CD8-positive, alpha-beta memory T cell (primary cell): ENCODE measurements at places on chromosomes 1 and 21. TPM values are rescaled to one million over a fixed set of nuclear protein-coding genes. Genes with fewer than 3 reads are reported as not detected.

Gene TCHH
- 0.09 TPM for total RNA-seq

DNA sequence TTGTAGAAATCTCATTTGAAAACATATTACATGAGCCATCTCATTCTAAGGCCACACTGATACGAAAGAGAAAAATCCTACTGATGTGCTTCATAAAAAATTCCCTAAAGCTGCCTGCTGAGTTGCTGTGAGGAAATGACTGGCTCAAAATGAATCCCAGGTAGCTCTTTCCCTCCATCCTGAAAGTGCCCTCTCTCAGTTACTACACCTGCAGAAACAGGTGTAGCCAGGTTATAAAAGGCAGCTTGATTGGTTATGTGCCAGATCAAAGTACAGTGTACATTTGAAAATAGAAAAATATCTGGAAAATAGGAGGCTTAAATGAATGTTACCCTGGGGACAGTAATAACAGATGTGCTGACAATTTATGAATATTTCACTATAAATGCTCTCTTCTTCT lies 833.4 kb upstream of the ADGRL4 start:
- no peak for DNase-seq
- H3K4me3 ChIP-seq = no peak overlapping the region

DNA sequence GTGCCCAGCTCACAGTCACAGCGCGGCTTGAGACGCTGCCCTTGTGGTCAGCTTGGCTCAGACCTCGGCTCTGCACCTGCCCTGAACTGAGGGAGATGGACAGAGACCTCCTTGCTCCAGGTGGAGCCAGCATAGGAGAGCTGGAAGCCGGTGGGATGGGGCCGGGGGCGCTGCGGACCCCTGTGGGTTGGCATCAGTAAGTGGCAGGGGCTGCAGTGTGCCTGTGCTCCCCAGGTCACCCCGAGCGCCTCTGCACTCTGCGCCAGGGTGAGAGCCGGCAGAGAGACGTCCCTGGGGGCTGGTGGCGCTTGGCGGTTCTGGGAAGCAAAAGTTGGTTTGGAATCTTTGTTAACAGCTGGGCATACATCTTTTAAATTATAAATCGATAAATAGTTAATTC lies 105.6 kb upstream of the TTC34 start:
- no peaks in the 10 kb centered on the region for H3K36me3 ChIP-seq
- H3K4me3 ChIP-seq = no peak overlapping the region
- H3K27me3 ChIP-seq = no peaks in the 10 kb centered on the region
- H3K4me1 ChIP-seq = no peaks in the 10 kb centered on the region
- H3K27ac ChIP-seq = no peak overlapping the region
- no peak for DNase-seq

Gene ALDH4A1
- 9.3 TPM for total RNA-seq

Gene PLA2G2A
- total RNA-seq = not detected

DNA sequence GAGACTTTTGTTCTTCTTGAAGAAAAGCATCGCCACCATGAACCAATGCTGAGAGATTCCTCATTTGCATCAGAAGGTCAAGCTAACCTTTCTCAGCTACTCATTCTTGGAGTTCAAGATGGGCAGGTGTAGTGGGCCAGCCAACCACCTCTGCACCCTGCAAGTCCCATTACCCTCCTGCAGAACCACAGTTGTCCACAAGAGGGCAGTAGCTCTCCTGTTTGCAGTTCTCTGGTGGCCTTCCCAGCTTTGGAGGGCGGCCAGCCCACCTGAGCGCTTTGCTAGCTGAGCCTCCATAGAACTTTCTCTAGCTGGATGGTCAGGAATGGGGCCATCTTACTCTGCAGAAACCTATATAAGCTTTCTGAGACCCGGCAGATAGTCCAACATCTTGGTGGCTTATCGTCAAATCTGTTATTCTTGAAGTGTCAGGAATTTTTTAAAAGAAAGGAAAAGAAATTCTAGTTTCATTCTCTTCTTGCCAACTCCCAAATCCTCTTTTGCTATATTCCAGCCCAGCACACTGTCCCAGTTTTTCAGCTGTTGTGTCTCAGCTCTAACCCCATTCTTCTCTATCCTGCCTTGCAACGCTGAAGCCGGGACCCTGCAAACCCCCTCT lies 11.0 kb upstream of the LMX1A start:
- H3K4me3 ChIP-seq = no peak overlapping the region
- H3K27me3 ChIP-seq = peaks cover 3% of the 10 kb centered on the region
- H3K27ac ChIP-seq = no peak overlapping the region
- peak; percentile 81 for DNase-seq
- no peaks in the 10 kb centered on the region for H3K36me3 ChIP-seq

DNA sequence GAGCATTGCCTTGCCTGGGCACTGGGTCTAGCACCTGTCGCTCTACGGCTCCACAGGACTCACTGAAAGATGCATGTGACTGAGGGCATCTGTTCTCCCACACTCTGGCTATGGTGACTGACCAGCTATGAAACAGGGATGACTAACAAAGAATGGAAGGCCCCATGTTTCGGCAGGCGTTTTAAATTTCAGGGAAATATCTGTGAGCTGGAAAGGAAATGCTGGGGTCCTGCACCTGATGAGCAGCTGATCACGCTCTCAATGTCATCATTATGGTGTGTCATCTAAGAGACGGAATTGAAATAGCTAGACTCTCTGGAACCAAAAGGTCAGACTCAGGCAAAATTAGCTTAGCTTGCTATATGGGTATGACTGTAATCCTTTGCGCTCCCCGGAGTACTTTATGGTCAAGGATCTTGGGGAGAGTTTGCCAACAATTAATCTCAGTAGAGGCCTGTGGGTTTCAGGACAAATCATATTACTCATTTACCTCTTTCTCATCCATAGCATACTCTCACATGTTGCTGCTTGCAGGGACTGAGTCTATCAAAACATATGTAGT lies 24.5 kb upstream of the PALMD start:
- H3K4me1 ChIP-seq = no peaks in the 10 kb centered on the region
- DNase-seq = no peak
- no peak overlapping the region for H3K27ac ChIP-seq
- H3K36me3 ChIP-seq = no peaks in the 10 kb centered on the region
- H3K4me3 ChIP-seq = no peak overlapping the region

Gene LYPD8
- not detected for total RNA-seq

DNA sequence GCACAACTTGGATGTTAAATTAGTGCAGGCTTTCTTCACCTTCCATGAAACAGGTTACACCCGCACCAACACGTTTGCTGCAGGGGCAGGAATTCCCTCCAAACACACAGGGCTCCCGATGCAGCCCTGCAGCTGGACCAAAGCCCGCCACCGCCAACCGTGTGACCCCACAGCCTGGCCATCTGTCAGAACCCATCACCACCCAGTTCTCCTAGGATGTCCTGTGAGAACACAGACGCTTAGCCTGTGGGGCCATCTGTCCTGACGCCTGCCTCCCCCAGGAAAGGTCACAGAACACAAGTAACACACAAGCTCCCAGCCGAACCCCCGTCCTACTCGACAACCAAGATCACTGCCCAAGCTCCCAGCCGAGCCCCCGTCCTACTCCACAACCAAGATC lies 108.1 kb downstream of the NPHP4 start:
- H3K36me3 ChIP-seq = no peaks in the 10 kb centered on the region
- H3K4me3 ChIP-seq = no peak overlapping the region
- H3K27ac ChIP-seq = no peak overlapping the region
- no peaks in the 10 kb centered on the region for H3K4me1 ChIP-seq
- H3K27me3 ChIP-seq = no peaks in the 10 kb centered on the region

- peak overlapping the region; percentile 81 for H3K4me3 ChIP-seq
- H3K36me3 ChIP-seq = no peaks in the 10 kb centered on the region
- no peak for DNase-seq
- peak overlapping the region; percentile 93 for H3K27ac ChIP-seq
- H3K4me1 ChIP-seq = peaks cover 20% of the 10 kb centered on the region
- no peaks in the 10 kb centered on the region for H3K27me3 ChIP-seq
Measured at GRCh38 chr1:184753608-184754475, 816 bp downstream of the EDEM3 start.

Gene F11R
- 11.6 TPM for total RNA-seq

DNA sequence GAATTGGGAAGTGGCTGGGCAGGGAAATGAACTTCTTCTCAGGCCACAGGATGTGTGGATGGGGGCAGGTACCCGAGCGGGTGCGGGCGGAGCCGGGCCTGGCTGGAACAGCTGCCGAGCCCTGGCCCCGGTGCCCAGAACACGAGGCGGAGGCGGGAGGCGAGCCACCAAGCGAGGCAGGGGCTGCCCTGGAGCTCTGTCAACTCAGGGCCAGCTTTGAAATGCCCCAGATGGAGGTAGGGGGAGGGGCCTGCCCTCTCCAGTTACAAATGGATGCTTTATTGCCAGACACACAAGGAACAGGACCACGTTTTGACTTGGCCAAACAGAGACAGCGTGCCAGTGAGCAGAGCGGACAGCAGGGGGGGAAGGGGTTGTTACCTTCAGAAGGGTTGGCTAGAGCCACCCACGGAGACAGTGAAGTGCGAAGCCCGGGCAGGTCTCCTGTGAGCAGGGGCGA lies 240.4 kb downstream of the SDCCAG8 start:
- H3K4me1 ChIP-seq = no peaks in the 10 kb centered on the region
- no peaks in the 10 kb centered on the region for H3K27me3 ChIP-seq
- H3K27ac ChIP-seq = no peak overlapping the region
- no peak for DNase-seq
- no peak overlapping the region for H3K4me3 ChIP-seq

GRCh38 chr1:54559111-54559548 lies 11.1 kb downstream of the ACOT11 start:
- no peak overlapping the region for H3K27ac ChIP-seq
- no peak for DNase-seq
- H3K27me3 ChIP-seq = no peaks in the 10 kb centered on the region
- no peak overlapping the region for H3K4me3 ChIP-seq
- no peaks in the 10 kb centered on the region for H3K36me3 ChIP-seq

- no peaks in the 10 kb centered on the region for H3K27me3 ChIP-seq
- DNase-seq = no peak
- H3K27ac ChIP-seq = no peak overlapping the region
- no peaks in the 10 kb centered on the region for H3K4me1 ChIP-seq
Measured at GRCh38 chr1:97562081-97562480, 358.8 kb downstream of the DPYD start.

DNA sequence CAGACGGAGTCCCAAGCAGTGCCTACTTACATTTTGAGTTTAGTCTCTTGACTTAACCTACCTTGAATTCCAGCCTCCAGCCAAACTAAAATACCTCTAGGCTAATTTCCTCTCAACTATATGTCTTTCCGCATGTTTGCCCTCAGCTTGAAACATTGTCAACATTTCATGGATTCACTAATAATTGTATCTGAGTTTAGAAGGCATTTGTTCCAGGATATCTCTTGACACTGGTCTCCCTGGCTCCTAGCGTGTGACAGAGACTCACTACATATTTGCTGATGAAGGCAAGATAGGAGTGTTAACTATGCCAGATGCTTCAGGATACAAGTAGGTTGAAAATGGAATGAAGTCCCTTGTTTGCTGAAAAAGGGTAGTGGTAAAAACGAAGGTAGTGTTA lies 136.1 kb downstream of the GREM2 start:
- H3K4me1 ChIP-seq = no peaks in the 10 kb centered on the region
- DNase-seq = no peak
- H3K36me3 ChIP-seq = no peaks in the 10 kb centered on the region
- no peak overlapping the region for H3K4me3 ChIP-seq

DNA sequence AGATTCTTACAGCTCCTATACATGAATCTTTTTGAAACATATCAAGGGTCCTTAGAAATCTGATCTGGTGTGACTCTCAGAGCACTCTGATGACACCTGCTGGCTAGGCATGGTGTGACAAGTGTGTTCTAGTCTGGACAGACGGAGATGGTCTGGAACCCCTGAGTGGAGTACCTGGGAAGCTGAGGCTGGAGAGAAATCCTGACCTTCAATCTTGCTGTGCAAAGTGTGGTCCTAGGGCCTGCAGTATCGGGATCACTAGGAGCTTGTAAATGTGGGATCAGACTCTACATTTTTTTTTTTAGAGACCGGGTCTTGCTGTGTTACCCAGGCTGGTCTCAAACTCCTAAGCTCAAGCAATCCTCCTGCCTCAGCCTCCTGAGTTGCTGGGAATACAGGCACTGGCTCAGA lies 78.6 kb upstream of the SOD1 start:
- no peaks in the 10 kb centered on the region for H3K4me1 ChIP-seq
- no peaks in the 10 kb centered on the region for H3K36me3 ChIP-seq
- H3K4me3 ChIP-seq = no peak overlapping the region
- DNase-seq = peak; percentile 74
- no peak overlapping the region for H3K27ac ChIP-seq

- H3K4me1 ChIP-seq = no peaks in the 10 kb centered on the region
- no peak overlapping the region for H3K27ac ChIP-seq
- H3K36me3 ChIP-seq = no peaks in the 10 kb centered on the region
- H3K4me3 ChIP-seq = no peak overlapping the region
Measured at GRCh38 chr1:53626616-53627015, 112.3 kb downstream of the GLIS1 start.

Gene ZNF670
- total RNA-seq = 3.2 TPM

- no peak overlapping the region for H3K4me3 ChIP-seq
- no peaks in the 10 kb centered on the region for H3K4me1 ChIP-seq
- DNase-seq = no peak
- no peak overlapping the region for H3K27ac ChIP-seq
Measured at GRCh38 chr1:239098400-239099037, 287.8 kb upstream of the CHRM3 start.

GRCh38 chr1:201886103-201886885 lies 2.4 kb upstream of the SHISA4 start:
- no peak overlapping the region for H3K4me3 ChIP-seq
- no peak overlapping the region for H3K27ac ChIP-seq
- no peaks in the 10 kb centered on the region for H3K36me3 ChIP-seq
- H3K27me3 ChIP-seq = peaks cover 23% of the 10 kb centered on the region

DNA sequence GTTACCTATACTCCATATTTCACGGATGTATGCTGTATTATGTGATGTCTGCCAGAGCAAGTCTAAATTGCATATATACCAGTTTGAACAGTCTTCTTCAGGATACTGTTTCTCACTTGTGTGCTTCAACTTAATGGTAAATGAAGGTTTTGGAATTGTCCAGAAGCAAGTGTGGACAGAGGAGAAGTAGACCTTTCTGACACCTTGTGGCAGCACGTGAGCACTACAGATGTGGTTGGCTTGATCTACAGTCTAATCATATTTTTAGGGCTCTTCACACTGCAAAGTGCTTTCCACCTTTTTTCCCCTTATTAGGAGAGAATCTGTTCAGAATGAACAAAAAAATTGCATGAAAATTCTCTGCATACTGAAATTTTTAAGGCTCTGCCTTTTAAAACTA lies 10.9 kb downstream of the MORC3 start:
- peaks cover 42% of the 10 kb centered on the region for H3K4me1 ChIP-seq
- H3K27me3 ChIP-seq = no peaks in the 10 kb centered on the region
- no peak overlapping the region for H3K4me3 ChIP-seq

Gene ALPL
- not detected for total RNA-seq

Gene SNAPIN
- total RNA-seq = 36.7 TPM
